ENCODE measurements at places on chromosomes 11 and 22.
A peak's percentile ranks its signal among the peaks of the same experiment; 100 is the strongest.

DNA sequence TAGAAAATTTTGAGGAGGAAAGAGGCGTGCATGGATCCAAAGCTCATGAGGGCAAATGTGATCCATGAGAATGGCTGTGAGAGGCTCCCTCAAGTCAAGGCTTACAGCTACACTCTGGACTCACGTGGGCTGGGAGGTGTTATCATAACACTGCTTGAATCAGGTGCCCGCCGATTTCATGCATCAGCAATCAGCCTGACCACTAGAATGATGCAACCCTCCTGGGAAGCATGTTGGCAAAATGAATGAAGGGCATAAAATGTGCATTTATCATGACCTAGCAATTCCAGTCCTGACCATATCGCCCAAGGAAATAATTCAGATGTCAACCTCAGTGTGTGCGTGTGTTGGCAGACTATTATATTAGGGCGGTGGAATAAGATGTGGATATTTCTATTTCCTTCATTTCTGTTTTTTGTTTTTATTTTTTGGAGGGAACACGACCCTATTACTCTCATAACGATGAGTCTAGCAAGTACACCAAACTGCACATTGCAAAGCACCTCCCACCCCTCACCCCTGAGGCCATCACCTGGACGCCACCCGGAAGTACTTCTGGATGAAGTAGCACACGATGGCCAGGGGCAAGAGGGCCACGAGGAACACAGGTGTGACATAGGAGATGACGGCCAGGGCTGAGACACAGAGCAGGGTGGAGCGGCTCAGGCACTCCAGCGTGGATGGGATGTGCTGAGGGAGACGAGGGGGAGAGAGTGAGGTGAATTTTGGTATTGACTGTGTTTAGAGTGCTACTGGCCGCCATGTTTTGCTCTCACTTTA is 15.7 kb upstream of the KCNJ11 start:
- DNase-seq: no peak
- H3K4me3 ChIP-seq: no peak overlapping the region
- no peak overlapping the region for H3K27ac ChIP-seq
- no peaks in the 10 kb centered on the region for H3K36me3 ChIP-seq
- H3K27me3 ChIP-seq: no peaks in the 10 kb centered on the region

DNA sequence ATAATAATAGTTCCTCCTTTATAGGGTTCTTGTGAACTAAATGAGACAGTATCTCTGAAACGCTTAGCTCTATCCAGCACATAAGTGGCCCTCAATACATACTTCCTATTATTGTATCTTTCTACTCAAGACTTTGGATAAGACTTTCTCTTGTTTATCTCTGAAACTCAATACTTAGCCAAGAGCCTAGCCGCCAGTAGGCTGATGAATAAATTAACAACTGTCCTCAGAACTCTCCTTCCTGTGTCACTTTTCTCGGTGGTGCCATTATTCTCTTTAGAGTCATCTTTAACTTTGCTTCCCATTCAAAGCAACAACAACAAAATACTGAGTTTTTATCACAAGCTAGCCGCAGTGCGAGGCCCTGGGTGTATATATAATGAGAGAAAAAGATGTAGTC is 86.9 kb downstream of the FAM83F start:
- H3K36me3 ChIP-seq: no peaks in the 10 kb centered on the region
- DNase-seq: no peak
- no peaks in the 10 kb centered on the region for H3K27me3 ChIP-seq

- H3K36me3 ChIP-seq: no peaks in the 10 kb centered on the region
- H3K4me3 ChIP-seq: no peak overlapping the region
- no peaks in the 10 kb centered on the region for H3K27me3 ChIP-seq
- no peak for DNase-seq
Measured at GRCh38 chr11:44852159-44852747, 98.4 kb downstream of the TP53I11 start.

GRCh38 chr22:50112151-50113118 is 22.6 kb downstream of the MOV10L1 start:
- no peaks in the 10 kb centered on the region for H3K36me3 ChIP-seq
- DNase-seq: peak; percentile 29
- no peaks in the 10 kb centered on the region for H3K27me3 ChIP-seq
- H3K27ac ChIP-seq: no peak overlapping the region
- peak overlapping the region; percentile 1 for H3K4me3 ChIP-seq
- peaks cover 11% of the 10 kb centered on the region for H3K4me1 ChIP-seq

- H3K27me3 ChIP-seq: no peaks in the 10 kb centered on the region
- peaks cover 11% of the 10 kb centered on the region for H3K4me1 ChIP-seq
- H3K27ac ChIP-seq: no peak overlapping the region
- H3K36me3 ChIP-seq: no peaks in the 10 kb centered on the region
Measured at GRCh38 chr11:122491509-122491908, 164.0 kb upstream of the UBASH3B start.

DNA sequence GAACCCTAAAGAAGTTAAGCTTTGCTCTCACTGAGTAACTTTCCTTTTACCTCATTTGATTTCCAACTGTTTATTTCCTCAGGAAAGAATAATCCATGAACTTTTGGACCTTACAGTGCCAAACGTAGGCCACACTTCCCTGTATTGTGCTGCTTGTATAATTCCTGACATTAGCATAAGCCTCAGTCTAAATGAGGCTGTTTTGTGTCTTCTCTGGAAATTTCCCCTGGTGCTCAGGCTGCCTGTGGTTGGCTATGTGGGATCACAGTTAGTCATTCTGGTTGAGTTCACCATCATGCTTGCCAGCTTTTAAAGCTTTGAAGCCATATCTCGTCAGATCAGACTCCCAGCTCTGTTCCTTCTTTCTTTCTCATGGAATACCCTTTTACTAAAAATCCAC is 107.0 kb downstream of the FAM76B start:
- no peak overlapping the region for H3K4me3 ChIP-seq
- H3K4me1 ChIP-seq: no peaks in the 10 kb centered on the region
- H3K27ac ChIP-seq: no peak overlapping the region

DNA sequence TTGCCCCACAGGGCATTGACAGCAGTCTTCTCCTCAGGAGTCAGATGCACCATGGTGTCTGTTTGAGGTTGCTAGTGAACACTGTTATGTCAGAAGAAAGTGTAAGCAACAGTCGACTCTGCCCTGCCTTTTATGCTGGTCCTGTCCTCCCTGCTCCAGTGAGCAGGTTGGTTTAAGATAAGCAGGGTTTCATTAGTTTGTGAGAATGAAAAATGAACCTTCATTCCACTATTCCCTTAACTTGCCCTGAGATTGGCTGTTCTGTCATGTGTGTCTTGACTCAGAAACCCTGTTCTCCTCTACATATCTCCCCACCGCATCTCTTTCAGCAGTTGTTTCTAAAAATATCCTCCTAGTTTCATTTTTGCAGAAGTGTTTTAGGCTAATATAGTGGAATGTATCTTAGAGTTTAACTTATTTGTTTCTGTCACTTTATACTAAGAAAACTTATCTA is at the start of gene HBD:
Gene HBD (minus strand): TSS at position 103 of the 454 bp plus-strand sequence. CDS start 50 bp downstream, at position 53.
- no peaks in the 10 kb centered on the region for H3K36me3 ChIP-seq
- no peaks in the 10 kb centered on the region for H3K27me3 ChIP-seq
- no peak within 1 kb of the TSS for H3K4me3 ChIP-seq
- H3K27ac ChIP-seq: no peak within 1 kb of the TSS
- no peaks in the 10 kb centered on the region for H3K4me1 ChIP-seq

GRCh38 chr11:124108156-124108555 is 7.1 kb upstream of the VWA5A start:
- no peaks in the 10 kb centered on the region for H3K27me3 ChIP-seq
- no peak for DNase-seq
- H3K4me1 ChIP-seq: no peaks in the 10 kb centered on the region
- no peak overlapping the region for H3K27ac ChIP-seq
- H3K4me3 ChIP-seq: no peak overlapping the region
- H3K36me3 ChIP-seq: no peaks in the 10 kb centered on the region

All from CD14-positive monocyte (primary cell).